AG04449 (cell line): ENCODE measurements at places on chromosomes 16 and 17.

DNA sequence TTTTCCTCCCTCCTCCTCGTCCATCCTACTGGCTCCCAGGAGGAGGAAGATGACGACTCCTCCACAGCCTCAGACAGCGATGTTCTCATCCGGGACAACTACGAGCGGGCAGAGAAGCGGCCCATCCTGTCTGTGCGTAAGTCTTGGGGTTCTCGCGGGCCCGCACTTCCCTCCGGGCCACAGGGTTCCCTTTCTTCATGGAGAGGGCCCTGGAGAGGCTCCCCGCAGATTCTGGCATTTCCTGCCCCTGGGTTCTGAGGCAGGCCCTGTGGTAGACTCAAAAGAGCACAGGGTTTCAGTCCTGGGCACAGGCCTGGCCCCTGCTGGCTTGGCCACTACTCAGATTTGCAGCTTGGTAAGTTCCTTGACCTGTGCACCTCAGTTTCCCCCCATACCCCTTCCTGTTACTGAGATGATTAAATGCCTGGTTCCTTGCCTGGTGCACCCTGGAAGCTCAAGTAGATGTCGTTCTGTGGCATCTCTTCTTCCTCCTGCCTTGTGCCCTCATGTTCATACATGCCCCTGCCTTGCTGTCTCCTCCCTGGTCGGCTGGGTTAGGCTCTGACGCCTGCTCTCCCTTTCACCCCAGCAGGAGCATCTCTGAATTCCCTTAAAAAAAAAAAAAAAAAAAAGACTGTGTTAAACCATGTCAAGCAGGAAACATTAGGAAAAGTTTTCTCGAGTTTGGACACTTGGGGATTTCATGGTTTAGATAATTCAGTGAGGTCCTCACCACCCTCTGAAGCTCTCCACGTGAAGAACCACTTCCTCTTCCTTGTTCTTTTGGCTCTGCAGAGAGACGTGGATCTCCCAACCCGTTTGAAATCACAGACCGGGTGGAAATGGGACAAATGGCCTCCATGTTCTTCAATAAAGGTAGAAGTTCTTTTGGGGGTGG lies 14.3 kb upstream of the NAT9 start:
- no peak for DNase-seq

DNA sequence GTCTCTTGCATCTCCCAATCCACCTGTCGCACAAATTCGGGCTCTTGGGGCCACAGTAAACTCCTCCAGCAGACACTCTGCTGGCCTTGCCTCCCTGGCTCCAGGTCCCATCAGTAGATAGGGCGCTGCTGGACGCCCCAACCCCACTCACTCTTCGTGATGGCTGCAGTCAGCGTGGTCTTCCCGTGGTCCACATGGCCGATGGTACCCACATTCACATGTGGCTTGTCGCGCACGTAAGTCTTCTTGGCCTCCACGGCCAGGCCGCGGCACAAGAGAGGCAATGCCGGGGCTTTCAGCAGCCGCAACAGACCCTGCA lies 428 bp downstream of the TUFM start:
- DNase-seq: no peak

DNA sequence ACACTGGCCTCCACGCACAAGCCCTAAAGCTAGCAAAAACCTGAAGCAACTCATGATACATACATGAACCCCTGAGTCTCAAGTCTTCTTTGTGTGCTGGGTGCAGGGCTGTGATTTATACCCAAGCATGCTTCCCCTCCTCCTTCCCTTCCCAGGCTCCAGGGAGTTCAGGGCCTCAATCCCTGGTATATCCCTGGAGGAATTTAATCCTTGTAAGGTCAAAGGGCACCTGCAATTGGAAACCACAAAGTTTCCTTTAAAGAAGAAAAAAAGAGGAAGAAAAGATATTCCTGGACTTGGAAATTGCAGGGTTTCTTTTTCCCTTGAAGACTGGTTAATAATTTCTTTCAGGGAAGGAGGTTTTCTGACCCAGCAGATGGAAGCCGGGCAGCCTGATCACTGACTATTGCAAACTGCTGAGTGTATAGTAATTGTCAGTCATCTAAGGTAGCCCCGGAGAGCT lies 182.3 kb downstream of the AATF start:
- no peak for DNase-seq

- no peak for DNase-seq
Measured at GRCh38 chr17:49994085-49995054, 654 bp downstream of the DLX3 start.

DNA sequence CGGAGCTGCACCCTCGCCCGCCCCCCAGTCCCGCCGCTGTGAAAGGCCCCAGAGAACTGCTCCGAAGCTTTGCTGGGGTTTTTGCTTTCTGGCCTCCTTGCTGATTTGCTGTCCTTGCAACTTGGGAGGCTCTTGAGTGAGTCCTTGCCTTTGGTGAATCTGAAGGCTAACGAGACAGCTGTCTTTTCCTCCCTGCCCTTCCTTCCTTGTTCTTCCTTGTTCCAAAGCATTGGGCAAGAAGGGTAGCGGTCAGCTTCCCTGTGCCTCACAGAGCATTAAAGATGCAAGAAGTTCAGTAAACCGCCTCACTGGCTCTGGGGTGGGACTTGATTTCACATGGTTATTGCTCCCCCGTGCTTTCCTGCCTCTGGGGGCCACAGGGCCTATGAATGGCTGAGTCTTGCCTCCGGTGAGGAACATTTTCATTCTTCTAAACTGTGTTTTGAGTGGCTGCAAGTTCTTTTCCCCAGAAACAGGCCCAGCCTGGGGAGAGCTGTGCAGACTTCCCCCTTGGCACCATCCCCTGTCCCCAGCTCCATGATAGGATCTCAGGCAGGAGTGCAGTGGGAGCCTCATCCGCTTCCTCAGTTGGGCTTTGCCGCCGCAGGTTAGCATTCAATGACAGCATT lies 1.4 kb downstream of the YPEL2 start:
- DNase-seq: no peak

DNA sequence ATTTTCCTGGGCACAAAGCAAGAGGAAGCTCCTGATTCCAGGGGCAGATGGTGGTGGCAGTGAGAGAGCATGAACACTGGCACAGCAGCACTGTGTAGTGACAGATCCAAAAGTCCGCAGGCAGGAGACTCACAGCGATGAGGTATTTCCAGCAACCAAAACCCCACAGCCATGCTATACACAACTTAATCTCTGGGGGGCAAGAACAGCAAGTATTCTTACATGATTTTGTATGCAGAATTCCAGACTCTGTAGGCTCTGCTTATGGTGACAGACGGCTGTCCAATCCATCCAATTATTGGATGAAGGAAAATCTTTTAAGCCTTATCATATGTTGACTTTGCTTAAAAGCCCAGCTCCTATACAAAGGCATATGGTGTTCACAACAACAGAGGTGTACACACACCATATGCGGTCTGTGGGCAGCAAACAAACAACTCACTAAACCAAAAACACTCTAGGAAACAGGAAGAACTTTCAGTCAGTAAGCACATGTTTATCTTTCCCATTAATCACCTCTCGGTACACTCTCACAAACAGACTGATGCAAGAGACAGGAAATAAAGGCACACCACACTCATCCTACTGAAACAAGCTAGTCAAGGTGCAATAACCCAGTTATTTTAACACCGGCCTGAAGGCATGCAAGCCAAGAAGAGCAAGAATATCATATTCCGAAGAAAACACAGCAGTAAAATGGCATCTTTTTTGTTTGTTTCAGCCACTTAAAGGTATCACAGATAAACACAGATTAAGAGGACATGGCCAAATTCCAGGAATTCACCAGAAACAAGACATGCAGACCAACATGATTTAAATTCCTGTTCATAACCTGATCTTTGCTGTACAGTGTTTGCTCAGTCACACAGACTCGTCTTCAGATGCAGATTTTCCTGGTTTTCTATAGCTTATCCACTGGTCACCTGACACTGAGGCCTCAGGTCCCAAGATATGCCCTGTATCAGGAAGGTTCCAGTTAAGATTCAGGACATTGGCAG lies 47.8 kb downstream of the ERN1 start:
- DNase-seq: no peak

- no peak for DNase-seq
Measured at GRCh38 chr16:26697807-26698206, 368.9 kb upstream of the C16orf82 start.

DNA sequence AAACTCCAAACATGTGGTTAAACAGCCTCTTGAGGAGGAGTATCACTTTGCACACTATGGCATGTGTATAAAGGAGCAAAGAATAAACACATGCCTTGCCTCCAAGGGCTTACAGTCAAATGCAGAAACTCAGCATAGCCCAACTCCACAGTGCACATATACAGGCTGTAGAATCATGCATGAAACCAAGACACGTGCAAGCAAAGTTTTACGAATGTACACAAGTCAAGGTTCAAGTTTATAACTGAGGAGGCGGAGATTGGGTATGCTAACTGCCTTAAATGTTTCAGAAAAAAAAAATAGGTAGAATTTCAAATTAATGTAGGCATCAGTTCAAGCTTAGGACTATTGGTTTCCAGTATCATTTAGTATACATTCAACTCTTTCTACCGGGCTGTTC lies 321.1 kb downstream of the SOX9 start:
- no peak for DNase-seq

GRCh38 chr17:58153671-58154070 lies 5.5 kb downstream of the OR4D1 start:
- DNase-seq: no peak

DNA sequence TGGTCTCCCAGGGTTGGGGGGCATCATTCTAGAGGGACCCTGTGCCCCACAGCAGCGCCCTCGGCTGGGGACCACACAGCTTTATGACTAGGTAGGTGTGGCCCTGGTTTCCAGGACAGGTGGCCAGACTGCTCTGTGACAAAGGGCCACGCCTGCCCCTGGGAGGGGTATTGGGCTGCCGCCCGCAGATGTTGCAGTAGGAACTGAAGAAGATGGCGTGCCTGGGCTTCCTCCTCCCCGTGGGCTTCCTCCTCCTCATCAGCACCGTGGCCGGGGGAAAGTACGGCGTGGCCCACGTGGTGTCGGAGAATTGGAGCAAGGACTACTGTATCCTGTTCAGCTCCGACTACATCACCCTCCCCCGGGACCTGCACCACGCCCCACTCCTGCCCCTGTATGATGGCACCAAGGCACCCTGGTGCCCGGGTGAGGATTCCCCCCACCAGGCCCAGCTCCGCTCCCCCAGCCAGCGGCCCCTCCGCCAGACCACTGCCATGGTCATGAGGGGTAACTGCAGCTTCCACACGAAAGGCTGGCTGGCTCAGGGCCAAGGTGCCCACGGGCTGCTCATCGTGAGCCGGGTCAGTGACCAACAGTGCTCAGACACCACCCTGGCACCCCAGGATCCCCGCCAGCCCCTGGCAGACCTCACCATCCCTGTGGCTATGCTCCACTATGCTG lies at the start of gene SPPL2C:
SPPL2C (plus strand) TSS at position 187 of the 681 bp plus-strand sequence; CDS start at position 213, 26 bp downstream.
- DNase-seq: no peak

- no peak for DNase-seq
Measured at GRCh38 chr16:1159973-1160772, 7.3 kb downstream of the CACNA1H start.

- no peak for DNase-seq
Measured at GRCh38 chr16:9509663-9510062, 418.2 kb downstream of the HAPSTR1 start.

- no peak for DNase-seq
Measured at GRCh38 chr16:11033629-11034420, 89.5 kb downstream of the CLEC16A start.

- DNase-seq: no peak
Measured at GRCh38 chr17:57541472-57542394, 203.4 kb downstream of the CCDC182 start.
